ENCODE measurements at places on chromosomes 4 and X. TPM values are rescaled to one million over a fixed set of nuclear protein-coding genes. Genes with fewer than 3 reads are reported as not detected.

Gene RHOXF2B
- total RNA-seq: not detected

Gene TCEAL8
- total RNA-seq: 94.8 TPM

Gene GC
- not detected for total RNA-seq

Gene HOPX
- total RNA-seq: 2.2 TPM

Gene SLC9B1
- total RNA-seq: not detected

Gene ABLIM2
- not detected for total RNA-seq

Gene FDCSP
- 7.7 TPM for total RNA-seq

Gene RHOH
- total RNA-seq: under 0.01 TPM

Gene ADAM29
- total RNA-seq: not detected

Gene XAGE1B
- total RNA-seq: not detected

Measured in epithelial cell of alveolus of lung (primary cell).